ENCODE measurements at places on chromosomes 6 and 20. TPM values are rescaled to one million over a fixed set of nuclear protein-coding genes. Genes with fewer than 3 reads are reported as not detected.
A peak's percentile ranks its signal among the peaks of the same experiment; 100 is the strongest.

GRCh38 chr6:5132731-5133130 lies 47.6 kb downstream of the PPP1R3G start:
- no peak for DNase-seq

DNA sequence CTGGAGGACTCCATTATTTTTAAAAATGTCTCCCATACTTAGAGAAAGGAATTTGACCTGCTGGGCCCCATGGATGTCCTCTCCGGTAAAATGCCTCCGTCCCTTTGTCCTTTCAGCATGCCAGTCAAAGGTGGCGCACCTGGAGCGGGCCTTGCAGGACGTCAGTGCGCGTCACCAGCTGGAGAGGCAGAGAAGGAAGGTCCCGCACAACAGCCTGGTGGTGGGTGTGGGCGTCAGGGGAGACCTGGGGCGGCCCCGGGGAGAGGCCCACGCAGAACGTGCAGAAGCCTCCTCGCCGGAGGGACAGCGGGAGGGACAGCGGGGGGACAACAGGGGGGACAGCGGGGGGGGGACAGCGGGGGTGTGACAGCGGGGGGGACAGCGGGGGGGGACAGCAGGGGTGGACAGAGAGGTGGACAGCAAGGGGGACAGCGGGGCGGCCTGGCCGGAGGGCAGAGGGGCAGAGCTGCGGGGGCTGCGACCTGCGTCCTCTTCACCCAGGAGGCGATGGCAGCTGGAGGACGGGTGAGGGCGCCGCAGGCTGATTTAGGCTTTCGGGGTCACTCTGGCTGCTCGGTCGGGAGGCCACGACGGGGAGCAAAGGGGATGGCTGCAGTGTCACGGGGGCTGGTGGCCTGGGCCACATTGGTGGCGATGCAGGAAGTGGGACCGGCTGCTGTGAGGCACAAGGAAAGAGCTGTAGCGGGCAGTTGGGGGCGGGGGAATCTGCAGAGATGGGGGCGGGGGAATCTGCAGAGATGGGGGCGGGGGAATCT lies 859 bp upstream of the KIF25 start:
- no peak for DNase-seq

DNA sequence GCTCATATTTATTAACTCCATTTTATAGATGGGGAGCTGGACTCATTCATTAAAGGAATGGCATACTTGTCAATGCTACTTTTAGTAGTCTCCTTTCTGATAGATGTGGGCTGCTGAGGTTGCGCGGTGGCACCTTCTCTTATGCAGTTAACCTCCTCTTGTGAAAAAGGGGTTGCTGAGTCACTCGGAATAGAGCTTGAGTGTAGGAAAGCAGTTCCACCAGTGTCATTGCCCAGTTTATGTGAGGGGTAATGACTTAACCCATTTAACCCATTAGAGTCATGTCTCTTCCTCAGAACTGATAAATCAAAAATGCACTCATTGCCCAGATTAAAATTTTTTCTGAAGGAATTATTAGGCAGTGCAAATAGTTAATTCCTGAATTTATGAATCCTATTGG lies 6.3 kb downstream of the MAPK14 start:
- peak; percentile 29 for DNase-seq

Gene MYBL2
- total RNA-seq = 19.8 TPM

GRCh38 chr6:40796260-40797221 lies 209.4 kb upstream of the LRFN2 start:
- no peak for DNase-seq

- no peak for DNase-seq
These were observed 19.4 kb downstream of the SAMD3 start for GRCh38 chr6:130203370-130203769.

- no peak for DNase-seq
These were observed 17.4 kb upstream of the HM13 start for GRCh38 chr20:31496761-31497295.

- no peak for DNase-seq
These were observed 53.5 kb upstream of the UNC93A start for GRCh38 chr6:167237438-167238145.

- DNase-seq = no peak
These were observed 302.9 kb upstream of the SYNCRIP start for GRCh38 chr6:85945459-85946185.

- no peak for DNase-seq
These were observed 615.1 kb upstream of the NRSN1 start for GRCh38 chr6:23510778-23511510.

DNA sequence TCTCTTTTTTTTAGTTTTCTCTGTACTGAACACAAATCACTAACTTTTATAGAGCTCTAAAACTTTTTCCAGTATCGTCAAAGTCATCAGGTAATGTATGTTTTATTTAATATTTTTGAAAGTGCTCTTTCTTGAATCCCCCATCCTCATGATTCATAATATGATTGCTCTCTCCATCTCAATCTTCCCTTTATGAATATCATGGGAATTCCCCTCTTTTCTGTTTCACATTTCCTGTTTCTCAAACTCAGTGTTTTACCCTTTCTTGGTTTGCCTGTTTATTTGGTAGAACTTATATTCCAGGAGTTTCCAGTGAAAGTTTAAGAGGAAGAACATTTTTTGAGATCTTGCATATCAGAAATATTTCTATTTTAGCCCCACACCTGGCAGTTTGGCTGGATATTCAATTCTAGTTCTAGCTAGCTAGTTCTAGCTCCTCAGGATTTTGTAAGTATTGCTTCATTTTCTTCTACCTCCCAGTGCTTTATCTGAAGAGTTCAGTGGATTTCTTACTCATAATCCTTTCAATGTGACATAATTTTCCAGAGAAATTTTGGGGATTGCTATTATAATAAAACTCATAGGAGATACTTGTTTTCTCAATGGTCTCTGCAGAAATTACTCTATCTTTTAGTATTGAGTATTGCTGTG lies 6.1 kb upstream of the C6orf58 start:
- no peak for DNase-seq
